ENCODE measurements at places on chromosomes 3 and 15.

DNA sequence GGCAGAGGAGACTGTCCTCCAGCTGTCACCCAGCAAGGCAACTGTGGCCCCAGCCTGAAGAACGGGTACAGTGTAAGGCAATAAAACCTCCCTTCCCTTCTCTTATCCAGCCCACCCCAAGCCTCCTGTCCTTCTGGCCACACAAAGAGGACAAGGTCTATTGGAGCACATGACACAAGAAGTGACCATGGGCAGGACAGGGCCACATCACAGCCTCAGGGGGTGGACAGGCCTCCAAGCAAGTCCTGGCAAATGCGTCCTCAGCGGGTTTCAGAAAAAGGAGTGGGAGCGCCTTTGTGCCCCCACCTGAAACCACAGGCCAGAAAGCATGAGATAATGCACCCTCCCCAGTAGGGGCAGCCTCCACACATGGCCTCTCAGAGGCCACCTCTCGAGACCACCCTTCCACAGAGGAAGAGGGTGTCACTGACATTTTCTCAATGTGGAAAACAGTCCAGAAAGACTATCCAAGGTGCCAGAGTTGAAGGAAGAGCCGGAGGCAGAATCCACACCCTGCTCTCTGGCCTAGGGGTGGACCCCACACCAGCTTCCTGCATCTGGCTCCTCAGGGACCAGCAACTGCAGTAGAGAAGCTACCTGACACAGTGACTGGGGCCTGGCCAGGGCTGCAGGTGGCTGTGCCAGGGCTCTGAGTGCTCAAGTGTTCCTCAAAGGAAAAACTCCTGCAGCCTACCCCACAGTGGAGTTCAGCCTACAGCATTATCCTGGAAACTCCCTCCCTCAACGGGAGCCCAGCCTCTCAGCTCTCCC, 43.9 kb downstream of the CCDC12 start:
- no peak for DNase-seq

DNA sequence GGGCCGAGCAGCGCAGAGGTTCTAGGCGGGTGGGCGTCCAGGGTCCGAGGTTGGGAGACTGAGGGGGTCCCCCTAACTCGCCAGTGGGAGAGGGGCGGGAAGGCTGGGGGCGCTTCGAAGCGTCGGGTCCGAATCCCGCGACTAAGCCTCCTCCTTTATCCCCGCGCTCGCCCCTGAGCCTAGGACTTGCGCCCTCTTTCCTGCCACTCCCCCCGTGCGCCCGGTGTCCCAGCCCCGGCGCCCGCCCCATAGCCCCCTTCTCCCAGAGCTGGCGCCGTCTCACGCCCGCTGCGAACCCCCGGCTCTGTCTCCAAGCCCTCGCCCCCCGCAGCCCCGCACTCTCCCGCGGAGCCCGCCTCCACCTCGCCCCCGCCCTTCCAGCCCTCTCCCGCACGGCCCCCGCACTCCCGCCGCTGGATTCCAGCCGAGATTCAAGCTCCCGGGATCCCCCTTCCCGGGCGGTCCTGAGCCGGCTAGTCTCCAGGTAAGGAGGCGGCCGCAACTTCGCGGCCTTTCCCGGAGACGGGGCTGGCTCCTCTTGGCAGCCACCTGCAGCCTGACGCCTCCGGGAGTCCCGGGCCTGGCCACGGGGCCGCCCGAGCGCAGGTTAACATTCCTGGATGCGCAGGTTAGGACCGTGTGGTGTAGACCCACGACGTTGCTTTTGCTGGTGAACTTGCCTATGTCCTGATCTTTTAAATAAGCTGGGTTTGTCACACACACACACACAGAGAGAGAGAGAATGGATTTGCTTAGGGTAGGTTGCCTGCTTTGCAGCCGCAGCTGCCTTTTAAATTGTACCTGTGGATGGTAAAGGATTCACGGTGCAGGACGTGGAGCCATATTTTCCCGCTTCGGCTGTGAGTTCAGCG, 563 bp downstream of the PXYLP1 start:
- DNase-seq: peak; percentile 3

GRCh38 chr3:179373938-179374337, 26.4 kb downstream of the MFN1 start:
- DNase-seq: no peak

DNA sequence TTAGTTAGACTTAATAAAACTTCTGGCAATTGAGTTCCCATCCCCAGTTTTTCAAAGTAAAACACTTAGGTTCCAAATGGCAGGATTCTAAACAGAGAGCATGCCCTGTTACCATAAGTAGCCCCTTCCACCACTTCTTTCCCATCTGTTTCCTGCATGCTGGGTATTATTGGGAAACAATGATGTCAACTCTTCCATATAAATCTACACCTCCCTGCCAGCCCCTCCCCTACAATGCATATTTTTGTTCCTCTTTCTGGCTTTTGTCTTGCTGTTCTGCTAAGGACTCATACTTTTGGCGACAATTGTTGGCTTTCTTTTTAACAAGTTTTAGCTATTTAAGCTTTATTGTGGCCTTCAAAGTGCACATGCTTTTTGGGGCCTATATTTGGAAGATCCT, 11.1 kb downstream of the ARHGAP31 start:
- peak; percentile 57 for DNase-seq

DNA sequence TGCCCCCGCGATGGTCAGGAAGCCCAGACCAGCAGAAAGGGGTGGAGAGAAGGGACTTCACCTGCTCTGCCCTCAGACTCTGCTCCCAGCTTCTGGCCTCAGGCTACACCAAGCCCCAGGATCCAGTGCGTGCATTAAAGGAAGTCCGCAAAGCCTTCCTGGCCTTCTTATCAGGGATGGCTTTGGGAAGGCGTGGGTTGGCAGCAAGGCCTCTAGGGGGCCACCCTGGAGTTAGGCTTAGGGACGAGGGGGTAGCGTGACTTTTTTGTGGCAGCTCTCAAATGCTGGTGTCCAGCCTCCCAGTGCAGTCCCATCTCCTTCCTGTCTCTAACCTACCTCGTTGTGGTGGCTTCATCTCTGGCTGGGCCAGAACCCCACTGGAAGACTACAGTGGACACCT, 18.9 kb upstream of the RPL29 start:
- peak; percentile 42 for DNase-seq

GRCh38 chr15:34304613-34305012, 33.0 kb downstream of the SLC12A6 start:
- peak; percentile 74 for DNase-seq

GRCh38 chr3:22980346-22980745, 222.8 kb upstream of the UBE2E2 start:
- peak; percentile 16 for DNase-seq

GRCh38 chr3:17151598-17152373, 267.0 kb downstream of the PLCL2 start:
- DNase-seq: no peak
